ENCODE measurements at places on chromosomes 12 and 14.

GRCh38 chr12:131747276-131748177 lies 36.6 kb downstream of the SFSWAP start:
- DNase-seq = no peak

DNA sequence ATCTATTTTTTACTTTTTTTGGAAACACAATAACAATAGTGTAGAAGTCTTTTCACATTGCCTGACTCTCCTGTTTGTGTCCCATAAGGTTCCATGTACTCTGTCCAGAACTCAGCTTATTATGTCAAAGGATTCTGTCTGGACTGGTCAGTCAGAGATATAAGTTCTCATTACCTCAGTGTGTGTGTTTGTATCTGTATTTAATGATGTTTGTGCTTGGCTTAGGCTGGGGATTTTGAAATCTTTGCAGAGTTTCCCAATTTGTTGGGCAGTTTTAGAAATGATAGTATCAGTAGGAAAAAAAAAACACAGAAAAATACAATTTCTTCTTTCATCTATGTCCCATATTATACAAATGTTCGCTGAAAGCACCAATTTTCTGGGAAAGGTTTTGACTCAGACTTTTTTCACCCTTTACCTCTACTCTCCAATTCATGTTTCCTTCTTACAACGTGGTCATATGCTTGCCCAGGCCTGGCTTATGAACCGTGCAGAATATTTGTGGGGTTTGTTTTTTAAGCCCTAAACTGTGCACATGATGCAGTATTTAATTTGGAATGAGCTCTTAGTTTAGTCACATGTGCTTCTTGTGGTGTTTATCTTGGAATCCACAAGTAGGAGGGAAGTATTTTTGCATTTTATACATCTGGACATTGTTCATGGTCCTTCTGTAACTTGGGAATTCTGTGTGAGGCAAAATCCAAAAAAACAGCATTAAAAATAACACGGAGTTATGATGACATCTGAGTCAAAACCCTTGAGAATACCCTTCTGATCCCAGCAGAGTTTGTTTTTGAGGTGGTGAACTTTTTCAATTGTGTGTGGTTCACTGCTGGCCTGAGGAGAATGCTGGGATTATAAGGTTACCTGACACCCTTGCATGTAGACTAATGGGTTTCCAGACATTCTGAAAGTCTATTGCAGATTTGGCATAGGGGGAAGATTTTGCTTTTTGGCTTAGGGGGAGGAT lies 121.2 kb downstream of the RAD51B start:
- DNase-seq = no peak

DNA sequence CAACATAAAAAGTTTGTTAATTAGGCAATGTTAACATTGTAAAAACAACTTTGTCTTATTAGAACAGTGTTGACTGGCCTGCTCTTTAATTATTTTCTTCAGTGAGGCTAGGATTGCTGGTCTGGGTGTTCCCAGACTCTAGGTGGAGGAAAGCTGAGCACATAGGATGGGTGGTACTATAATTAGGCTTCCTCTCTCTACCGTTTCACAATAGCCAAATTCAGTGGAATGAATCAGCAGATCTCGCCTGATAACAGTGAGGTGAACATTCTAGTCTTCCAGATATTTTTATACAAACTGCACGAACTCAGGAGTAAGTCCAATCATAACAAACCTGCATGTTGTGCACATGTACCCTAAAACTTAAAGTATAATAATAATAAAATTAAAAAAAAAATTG lies 11.9 kb downstream of the PTGDR start:
- peak; percentile 13 for DNase-seq

DNA sequence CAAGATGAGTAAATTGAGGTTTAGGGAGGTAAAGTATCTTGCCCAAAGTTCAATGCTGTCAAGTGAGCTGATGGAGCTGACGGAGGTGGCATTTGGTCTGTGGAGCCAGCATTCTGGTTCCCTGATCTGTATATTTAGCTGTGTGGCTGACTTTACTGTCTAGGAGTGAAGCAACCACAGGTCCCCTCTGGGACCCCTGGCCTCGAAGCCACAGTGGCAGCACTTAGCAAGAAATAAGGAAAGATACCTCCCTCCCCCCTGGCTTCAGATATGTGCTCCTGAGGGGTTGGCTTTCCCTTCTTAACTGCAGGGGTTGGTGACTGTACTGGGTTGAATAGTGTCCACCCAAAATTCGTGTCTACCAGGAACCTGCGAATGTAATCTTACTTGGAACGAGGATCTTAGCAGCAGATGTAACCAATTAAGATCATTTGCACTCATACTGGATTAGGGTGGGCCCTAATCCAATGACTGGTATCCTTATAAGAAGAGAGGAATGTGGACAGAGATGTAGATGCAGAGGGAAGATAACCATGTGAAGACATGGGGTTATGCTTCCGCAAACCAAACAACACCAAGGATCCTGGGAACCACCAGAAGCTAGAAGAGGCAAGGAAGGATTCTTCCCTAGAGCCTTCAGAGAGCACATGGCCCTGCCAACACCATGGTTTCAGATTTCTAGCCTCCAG lies 2.0 kb upstream of the ACVR1B start:
- DNase-seq = no peak

DNA sequence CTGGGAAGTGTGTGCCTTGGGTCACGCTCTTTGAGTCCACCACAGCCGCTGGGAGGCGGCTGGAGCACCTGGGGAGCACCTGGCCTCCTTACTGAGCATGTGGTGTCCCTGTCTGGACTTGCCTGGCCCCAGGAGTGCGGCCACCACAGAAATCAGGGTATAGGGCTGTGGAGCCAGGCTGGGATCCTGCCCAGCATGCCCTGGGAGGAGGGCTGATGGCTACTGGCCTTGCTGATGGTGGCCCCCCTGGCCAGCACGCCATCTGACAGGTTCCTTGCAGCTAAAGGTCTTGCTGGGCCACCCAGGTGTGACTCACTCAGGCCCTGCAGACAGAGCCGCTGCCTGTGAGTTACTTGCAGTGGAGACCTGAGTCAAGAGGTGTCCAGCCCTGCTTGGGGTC lies 6.0 kb downstream of the ULK1 start:
- DNase-seq = no peak

GRCh38 chr12:55965941-55966407 lies at the start of gene PMEL:
Gene PMEL (minus strand): TSS chr12:55966042. CDS start chr12:55966011, 31 bp downstream.
- no peak for DNase-seq

GRCh38 chr14:80805136-80805535 lies 136.4 kb downstream of the CEP128 start:
- DNase-seq = no peak

- no peak for DNase-seq
Observed at GRCh38 chr14:95307402-95308041, 12.2 kb downstream of the CLMN start.

- no peak for DNase-seq
Observed at GRCh38 chr12:80559766-80560165, 115.7 kb downstream of the PTPRQ start.

- DNase-seq = no peak
Observed at GRCh38 chr12:46089414-46090162, 99.2 kb upstream of the SCAF11 start.

DNA sequence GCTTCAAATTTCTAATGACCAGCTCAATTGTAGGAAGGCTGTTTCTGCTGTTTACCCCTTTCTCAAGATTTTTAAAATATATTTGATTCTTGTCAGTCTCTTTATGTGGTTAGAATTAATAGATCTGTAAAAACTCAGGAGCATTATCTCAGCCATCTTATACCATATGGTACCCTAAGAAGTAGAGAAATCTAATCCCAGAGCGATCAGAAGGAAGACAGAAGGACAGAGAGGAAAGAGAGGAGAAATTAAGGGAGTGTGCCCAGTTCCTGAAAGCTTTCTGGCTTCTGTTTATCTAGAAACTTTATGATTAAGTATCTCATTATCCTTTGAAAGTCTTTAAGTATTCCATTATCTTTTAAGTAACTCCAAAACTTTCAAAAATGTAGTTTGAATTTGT lies 152.1 kb upstream of the NAV3 start:
- DNase-seq = no peak

GRCh38 chr14:104638190-104638589 lies 33.6 kb upstream of the TMEM179 start:
- no peak for DNase-seq

GRCh38 chr14:70735043-70735442 lies 74.3 kb downstream of the MAP3K9 start:
- DNase-seq = no peak

DNA sequence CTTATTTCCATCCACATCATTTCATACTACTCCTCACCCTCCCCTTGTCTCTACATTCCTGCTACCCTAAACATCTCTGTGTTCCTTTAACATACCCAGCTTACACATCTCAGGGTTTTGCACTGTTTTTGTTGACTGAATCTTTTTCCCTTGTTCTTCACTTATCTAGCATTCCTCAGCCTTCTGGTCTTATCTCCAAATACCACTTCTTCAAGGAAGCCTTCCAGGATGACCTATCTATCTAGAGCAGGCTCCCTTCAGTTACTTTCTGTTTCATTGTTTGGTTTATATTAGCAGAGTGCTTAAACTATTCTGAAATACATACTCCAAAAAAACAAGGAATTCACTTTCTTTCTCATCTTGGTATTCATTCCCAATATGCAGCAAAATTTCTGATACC lies 353.1 kb downstream of the NAV3 start:
- no peak for DNase-seq

DNA sequence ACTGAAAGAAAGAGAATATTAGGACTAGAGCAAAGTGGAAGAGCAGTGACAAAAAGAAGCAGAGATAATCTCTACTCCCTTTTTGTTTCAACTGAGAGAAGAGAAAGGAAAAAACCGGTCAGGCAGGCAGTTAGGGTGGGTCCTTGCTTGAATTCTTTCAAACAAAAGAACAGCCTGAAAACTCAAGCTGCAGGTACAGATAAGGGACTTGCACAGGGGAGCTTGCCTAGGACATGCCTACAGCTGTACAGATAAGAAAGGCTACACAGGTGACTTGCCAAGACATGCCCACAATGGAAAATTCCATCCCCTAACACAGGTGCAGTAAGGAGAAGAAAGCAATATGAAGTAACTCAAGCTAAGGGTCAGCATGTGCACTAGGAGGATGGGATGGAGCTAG lies 532.2 kb upstream of the MIS18BP1 start:
- DNase-seq = peak; percentile 66

DNA sequence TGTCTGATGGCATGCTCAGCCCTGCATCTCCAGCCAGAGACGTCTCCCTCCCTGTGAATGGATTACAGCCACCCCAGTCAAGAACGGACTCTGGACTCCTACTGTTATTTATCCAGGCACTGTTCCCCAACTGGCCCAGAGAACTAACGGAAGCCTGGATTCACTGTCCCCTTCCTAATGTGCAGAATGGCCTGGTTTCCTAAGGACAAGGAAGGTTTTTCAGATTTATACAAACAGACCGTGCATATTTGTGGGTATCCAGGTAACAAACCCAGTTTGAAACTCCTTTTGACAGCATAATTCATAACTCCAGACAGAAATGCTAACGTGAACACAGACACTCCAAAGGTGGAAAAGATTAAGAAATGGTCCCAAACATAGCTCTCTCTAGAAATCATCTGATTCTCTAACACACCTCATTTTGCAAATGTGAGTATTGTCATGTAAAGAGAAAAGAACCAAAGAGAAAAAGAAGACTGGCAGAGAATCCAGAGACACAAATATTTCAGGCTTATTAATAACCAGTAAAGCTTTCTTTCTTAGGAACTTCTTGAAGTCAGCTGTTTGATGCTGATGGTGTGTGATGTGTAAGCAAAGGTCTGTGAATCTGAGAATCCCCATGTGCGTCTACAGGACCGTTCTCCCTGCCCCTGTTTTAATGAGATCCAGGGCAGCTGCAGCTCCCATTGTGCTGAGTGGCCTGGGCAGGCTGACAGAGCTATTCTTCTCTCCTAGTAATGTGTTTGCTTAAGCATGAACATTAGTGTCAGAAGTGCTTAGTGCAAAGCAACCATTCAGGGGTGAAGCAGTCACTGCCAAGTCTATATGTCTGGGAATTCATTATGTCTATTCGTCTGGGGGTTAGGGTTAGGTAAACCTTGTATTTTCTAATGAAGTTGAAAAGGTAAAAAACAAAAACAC lies 86.8 kb upstream of the HIF1A start:
- no peak for DNase-seq

DNA sequence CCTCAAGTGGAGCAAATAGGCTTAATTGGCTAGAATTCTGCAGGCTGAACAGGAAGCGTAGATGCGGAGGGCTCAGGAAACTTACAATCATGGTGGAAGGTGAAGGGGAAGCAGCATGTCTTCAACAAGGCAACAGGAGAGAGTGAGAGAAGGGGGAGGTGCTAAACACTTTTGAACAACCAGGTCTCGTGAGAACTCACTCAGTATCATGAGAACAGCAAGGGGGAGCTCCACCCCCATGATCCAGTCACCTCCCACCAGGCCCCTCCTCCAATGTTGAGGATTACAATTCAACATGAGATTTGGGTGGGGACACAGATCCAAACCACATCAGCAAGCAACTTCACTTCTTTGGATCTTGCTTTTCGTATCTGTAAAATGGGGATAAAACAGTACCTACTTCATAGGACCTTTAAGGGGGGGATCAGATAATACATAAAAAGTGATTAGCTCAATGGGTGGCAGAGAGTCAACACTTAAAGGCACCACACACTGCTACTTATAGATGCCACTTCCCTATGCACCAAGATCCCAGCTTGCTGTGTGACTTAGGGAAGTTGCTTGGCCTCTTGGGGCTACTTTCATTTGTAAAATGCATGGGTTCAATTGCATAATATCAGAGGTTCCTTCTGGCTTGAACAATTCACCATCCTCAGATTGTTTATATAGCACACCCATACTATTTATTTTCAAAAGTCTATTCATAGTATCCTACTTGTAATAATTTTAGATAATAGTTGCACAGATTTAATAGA lies 184.8 kb upstream of the RPH3A start:
- DNase-seq = no peak

- DNase-seq = no peak
Observed at GRCh38 chr12:9381619-9382018, 173.4 kb upstream of the PZP start.

- no peak for DNase-seq
Observed at GRCh38 chr12:27900920-27901879, 71.3 kb downstream of the PTHLH start.

GRCh38 chr14:61420326-61420725 lies 98.9 kb downstream of the PRKCH start:
- DNase-seq = no peak

DNA sequence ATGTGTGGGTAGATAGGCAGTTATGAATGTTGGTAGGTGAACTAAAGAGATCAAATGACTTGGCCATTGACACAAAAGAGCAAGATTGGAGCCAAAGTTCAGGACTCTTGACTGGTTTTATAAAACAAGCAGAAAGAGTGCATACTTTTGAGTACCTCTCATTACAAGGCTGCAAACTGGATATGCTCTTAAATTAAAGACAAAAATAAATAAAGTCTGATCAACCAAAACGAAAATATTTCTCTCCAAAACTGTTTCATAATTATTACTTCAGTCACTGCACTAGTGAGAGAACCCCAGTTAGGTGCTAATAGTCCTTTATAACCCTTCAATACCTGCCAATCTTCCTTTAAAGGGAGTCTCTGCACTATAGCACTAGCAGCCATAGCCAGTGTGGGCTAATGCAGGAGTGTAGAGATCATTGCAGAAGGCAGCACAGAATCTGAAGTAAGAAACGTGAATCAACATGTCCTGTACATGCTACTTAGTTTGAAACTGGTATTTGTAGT lies 147.1 kb downstream of the FOXA1 start:
- no peak for DNase-seq

GRCh38 chr12:28099871-28100270 lies 90.4 kb upstream of the CCDC91 start:
- no peak for DNase-seq

All from LoVo (cell line).